ENCODE measurements at places on chromosomes 3 and 15.

DNA sequence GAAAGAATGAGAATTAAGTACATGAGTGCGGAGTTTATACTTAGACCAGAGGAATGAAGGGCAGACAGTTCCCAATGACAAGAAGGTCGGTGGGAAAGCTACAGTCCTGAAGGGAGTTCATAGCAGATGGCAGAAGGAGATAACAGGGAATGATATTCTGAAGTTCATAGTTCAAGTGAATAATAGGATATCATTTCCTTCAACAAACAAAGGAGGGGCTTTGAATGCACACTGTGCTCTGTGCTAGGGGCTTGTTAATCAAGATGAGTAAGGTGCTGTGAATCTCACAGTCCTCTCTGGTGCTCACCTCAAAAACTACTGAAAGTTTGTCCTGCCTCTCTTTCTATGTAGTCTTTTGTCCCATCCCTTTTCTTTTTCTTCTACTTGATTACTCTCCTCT is 41.9 kb downstream of the SIDT1 start:
- DNase-seq: no peak

GRCh38 chr3:108100906-108101660 is 10.3 kb upstream of the CD47 start:
- no peak for DNase-seq

- no peak for DNase-seq
These were observed 67.8 kb downstream of the WNT7A start for GRCh38 chr3:13812034-13812471.

- DNase-seq: no peak
These were observed 95.8 kb upstream of the PLAAT1 start for GRCh38 chr3:193145248-193145647.

DNA sequence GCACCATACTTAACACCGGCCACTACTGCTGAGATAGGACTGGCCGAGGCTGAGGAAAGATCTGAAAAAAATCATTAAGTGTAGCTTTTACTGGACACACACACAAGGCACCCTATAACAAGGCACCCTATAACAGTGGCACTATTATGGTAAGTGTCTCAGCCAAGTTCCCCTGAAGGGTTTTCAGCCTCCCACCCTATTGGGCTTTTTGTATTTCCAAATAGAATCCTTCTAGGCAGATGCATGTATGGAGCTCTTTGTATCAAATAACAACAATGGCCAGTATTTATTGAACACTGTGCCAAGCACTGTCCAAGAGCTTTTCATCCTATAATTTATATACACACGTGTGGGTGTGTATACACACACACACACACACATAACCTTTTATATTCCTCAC is 6.7 kb upstream of the DNAJA4 start:
- no peak for DNase-seq

DNA sequence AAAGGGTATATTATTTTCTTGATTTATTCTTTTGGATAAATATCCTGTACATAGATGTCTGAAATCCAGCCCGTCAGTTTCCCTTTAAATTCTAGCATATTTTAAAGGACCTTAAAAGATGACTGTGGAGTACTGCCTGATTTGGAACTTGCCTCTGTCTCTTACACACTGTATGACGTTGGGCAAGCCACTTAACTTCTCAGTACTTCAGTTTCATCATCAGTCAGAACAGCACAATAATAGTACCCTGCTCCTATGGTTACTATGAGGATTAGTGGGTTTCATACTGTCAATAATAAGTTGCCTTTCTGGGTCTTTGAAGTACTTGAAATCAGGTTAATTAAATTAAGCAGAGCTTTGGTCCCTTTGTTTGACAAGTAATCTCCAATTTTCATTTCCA is 374.3 kb downstream of the TIGIT start:
- no peak for DNase-seq

DNA sequence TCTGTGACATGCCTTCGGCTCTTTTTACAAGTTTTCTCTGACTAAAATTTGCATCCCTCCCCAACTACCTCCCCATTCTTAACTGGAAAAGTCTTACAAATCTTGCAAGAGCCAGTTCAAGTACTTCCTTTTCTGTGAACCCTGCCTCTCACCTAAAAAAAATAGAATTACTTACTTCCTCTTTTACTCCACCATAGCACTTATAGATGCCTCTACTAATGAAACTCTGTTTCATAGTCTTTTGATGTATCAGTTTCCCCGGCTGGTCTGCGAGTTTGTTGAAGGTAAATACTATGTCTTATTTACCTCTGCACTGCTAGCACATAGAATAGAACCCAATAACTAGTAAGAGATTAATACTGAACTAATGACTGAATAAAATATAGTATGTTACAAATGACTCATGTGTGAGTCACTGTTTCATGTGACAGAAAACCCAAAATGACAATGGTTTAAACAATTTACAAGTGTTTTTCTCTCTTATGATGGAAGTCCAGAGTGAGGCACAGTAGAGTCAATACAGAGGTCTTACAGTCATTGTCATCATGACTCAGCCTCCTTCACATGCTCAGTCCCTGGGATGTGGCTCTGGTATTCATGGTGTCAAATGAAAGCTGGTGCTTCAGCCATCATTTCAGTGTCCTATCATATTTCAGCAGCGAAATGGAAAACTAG is 393.5 kb downstream of the RSL24D1 start:
- DNase-seq: no peak

DNA sequence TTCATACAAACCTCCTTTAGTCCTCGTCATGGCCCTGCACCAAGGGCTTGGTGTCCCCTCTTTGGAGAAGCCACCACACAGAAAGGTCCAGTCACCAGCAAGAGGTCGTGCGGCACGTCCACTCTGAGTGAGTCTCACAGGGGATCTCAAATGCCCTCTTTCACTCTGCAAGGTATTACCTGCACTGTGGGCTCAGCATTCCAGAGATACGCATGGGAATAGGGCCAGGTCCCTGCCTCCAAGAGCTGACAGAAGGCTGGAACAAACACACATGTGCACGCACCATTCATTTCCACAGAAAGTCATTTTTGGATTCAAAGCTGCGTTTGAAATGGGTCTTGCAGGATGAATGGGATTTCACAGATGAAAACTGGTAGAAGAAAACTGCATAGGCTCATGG is 50.4 kb upstream of the TJP1 start:
- no peak for DNase-seq

- DNase-seq: no peak
These were observed 151.9 kb downstream of the FAM43A start for GRCh38 chr3:194837457-194838127.

- DNase-seq: no peak
These were observed 90.1 kb upstream of the CADPS start for GRCh38 chr3:62965311-62965710.

- no peak for DNase-seq
These were observed 29.5 kb downstream of the CCDC12 start for GRCh38 chr3:46946856-46947545.

DNA sequence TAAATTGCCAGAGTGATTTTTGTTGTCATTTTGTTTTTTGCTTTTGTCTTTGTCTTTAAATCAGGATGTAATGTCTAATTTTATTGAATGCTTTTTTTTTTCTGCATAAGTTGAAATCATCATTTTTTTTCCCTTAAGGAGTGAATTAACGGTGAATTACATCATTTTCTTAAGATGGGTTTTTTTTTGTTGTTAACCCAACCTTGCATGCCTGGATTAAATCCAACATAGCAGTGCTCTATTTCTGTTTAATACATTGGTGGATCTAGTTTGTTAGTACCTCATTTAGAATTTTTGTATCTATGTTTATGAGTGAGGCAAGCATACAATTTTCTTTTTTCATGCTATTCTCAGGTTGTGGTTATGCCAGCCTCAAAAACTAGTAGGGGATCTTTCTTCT is 186.4 kb upstream of the TMC3 start:
- DNase-seq: no peak

DNA sequence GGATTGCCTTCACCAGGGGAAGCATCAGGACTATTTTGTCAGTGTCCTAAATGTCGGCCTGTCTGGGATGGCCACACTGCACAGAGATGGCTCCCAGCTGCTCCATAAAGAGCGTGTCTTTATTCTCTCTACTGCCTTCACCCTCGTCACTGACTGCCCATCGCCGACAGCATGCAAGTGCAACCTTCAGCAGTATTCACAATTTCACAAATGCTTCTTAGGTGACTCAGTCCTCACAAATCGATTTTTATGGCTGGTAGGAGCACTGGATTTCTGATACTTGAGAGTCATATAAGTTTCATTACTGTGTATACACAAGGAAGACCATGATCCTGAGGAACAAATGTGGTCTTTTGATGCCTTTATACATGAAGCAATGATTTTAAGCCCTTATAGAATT is 1.1 kb upstream of the SSUH2 start:
- DNase-seq: no peak
